ENCODE measurements at places on chromosomes 6 and 20.

- no peak for DNase-seq
These were observed 67.3 kb upstream of the MAP3K7 start for GRCh38 chr6:90654166-90654565.

GRCh38 chr6:26103141-26103769 is 16.0 kb downstream of the HFE start:
- DNase-seq = peak; percentile 32

DNA sequence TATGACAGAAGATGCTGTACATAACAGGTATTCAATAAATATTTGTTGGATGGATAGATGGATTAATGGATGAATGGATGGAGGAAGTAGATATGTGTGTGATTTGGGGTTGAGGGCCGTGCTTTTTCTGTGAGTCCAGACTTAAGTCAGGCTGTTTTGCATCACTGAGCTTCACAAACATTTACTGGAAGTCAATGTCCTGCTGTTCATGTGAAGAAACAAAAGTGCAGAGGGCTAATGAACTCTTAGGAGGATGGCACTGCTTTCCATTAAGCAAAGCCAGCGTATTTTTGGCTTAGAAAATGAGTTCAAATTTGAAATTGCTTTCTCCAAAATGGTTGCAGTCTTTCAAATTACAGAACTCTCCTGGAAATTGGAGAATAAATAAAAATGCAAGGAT is 260.6 kb upstream of the SASH1 start:
- DNase-seq = no peak

GRCh38 chr20:31547017-31547675 is 32.9 kb downstream of the HM13 start:
- DNase-seq = peak; percentile 64

- DNase-seq = no peak
These were observed 30.7 kb upstream of the MAP3K4 start for GRCh38 chr6:160960839-160961238.

DNA sequence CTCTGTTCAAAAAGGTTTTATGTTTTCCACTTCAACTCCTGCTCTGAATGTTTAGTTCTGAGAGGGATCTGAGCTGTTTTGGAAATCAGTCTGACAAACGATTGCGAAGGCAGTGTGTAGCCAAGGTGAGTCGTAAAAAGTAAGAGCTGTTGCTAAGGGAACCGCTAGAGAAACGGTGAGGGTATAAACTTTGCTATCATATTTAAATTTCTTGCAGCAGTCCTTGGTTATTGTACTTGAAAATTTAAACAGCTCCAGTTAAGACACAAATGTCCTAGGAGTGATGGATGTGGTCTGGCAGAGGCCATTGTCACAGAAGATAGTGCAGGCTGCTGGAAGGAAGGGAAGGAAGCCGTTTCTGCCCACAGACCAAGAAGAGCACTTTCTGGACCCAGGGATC is 64.9 kb upstream of the CITED2 start:
- no peak for DNase-seq

GRCh38 chr6:147077251-147077650 is 127.0 kb upstream of the STXBP5 start:
- no peak for DNase-seq

DNA sequence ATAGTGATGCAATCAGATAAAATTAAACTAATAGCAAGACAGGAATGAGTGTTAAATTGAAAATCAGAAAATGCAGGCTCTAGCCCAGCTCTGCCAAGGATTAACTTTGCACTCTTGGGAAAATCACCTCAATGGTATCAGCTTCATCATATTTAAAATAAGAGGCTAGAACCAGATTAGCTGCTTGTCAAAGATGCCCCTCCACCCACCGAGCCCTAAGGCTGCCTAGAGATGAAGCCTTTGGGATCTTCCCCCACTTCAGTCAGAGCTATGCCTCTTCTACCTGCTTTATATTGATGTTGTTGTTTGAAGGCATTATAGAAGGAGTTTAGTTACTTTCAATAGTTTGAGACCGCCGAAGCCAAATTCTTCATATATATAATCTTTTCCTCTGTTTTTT is 47.4 kb downstream of the HDDC2 start:
- no peak for DNase-seq

GRCh38 chr6:2434116-2434515 is 188.7 kb upstream of the GMDS start:
- DNase-seq = no peak

DNA sequence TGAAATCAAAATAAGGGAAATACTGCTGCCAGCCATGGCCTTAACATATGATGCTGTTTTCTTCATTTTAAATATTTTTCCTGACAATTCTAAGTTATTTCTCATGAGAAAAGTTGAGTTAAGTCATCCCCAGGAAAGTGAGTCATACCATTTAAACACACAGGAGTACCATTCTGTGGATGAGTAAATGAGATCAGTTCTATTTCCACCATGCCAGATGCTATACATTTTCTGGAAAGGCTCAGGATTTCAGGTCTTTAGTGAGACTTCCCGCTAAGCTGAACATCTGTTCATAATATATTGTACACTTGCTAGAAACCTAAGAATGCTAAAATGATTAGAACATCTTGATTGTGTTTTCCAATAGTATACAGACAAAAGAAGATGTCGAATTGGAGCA is 256.2 kb upstream of the MANEA start:
- no peak for DNase-seq

GRCh38 chr6:53855940-53856339 is 61.1 kb downstream of the LRRC1 start:
- DNase-seq = no peak

GRCh38 chr20:57402206-57403125 is 11.3 kb downstream of the RBM38 start:
- DNase-seq = no peak

GRCh38 chr6:4797587-4797986 is 21.4 kb downstream of the CDYL start:
- DNase-seq = no peak

DNA sequence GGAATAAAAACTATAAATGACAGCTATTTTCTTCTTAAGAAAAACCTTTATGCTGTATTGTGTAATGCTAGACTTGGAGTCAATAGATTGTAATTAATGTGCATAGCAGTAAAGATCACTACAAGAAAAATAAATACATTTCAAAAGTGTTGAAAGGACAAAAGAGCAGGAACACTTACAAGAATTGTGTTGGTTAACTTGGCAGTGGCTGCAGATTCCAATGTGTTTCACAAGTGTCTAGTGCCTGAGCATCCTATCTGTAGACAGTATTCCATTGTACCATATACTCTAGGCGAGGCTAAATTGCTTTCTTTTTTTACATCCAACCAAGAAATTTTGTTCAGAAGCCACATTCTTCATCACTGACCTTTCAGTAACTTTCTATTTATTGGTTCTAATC is 924.1 kb downstream of the EPHA7 start:
- no peak for DNase-seq

All from AG08395 (cell line).